Sigmoid colon (tissue), 7 donors: ENCODE measurements at places on chromosomes 3 and 15. TPM values are rescaled to one million over a fixed set of nuclear protein-coding genes. Genes with fewer than 3 reads are reported as not detected.

PLS1 gene
- total RNA-seq = 0.55 TPM

GREM1 gene
- total RNA-seq = 30.4 TPM

RHCG gene
- total RNA-seq = not detected

TMEM158 gene
- 11.8 TPM for total RNA-seq

EFHB gene
- not detected for total RNA-seq
